Adrenal gland (tissue), 19 donors: ENCODE measurements at places on chromosomes 11 and 22.

GRCh38 chr11:87430821-87431220 is 393.1 kb downstream of the TMEM135 start:
- no peaks in the 10 kb centered on the region for H3K27me3 ChIP-seq
- H3K4me1 ChIP-seq = no peaks in the 10 kb centered on the region
- no peaks in the 10 kb centered on the region for H3K36me3 ChIP-seq
- no peak for DNase-seq
- H3K4me3 ChIP-seq = no peak overlapping the region
- H3K27ac ChIP-seq = no peak overlapping the region

- no peak for DNase-seq
- H3K4me1 ChIP-seq = no peaks in the 10 kb centered on the region
- no peak overlapping the region for H3K27ac ChIP-seq
- no peaks in the 10 kb centered on the region for H3K36me3 ChIP-seq
- no peaks in the 10 kb centered on the region for H3K27me3 ChIP-seq
- no peak overlapping the region for H3K4me3 ChIP-seq
Observed at GRCh38 chr11:73965764-73966121, 14.9 kb downstream of the DNAJB13 start.

DNA sequence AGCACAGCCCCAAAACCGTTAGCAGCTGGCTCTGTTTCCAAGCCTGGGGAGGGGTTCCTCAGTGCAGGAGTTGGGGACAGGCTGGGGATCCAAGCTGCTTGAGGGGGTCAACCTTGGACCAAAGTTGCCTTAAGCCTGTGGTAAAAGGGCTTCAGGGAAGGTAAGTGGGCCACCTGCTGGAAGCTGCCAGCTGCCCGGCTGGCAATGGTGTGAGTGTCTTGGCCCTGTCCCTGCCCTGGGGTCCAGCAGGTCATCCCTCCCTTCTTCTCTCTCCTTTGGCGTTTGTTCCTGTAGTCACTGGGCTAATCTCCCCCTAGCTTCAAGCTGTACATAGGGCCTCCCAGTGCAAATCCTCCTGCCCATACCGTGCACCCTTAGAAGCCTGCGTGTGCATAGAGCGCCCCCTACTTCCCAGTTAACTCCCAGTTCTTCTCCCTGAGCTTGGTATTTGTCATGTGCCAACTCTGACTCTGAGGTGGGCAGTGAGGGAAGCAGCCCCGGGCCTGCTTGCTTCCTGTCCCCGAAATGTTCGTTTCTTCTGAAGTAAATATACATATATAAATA is 4.4 kb downstream of the TMEM258 start:
- peaks cover under 1% of the 10 kb centered on the region for H3K4me1 ChIP-seq
- no peak for DNase-seq
- no peaks in the 10 kb centered on the region for H3K27me3 ChIP-seq
- no peak overlapping the region for H3K4me3 ChIP-seq
- H3K27ac ChIP-seq = no peak overlapping the region

DNA sequence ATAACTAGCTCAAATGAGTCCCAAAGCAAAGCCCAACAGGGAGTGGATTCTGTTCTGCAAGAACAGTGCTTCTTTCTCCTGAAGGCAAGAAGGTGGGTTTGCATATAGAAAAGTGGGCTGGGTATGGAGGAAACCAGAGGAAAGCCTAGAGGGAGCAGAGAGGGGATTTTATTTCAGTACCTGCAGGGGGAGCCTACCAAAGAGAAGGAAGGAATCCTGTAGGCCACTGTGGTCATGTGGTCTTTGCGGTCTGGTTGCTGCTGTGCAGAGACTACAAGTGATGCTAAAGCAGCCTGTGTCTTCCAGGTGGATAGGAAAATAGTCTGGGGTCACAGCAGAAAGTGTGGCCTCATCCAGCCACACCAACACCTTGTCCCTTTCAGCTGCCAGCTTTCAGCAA is 33.2 kb upstream of the ZBTB16 start:
- no peak overlapping the region for H3K4me3 ChIP-seq
- H3K27me3 ChIP-seq = no peaks in the 10 kb centered on the region
- peaks cover 7% of the 10 kb centered on the region for H3K4me1 ChIP-seq
- no peak overlapping the region for H3K27ac ChIP-seq
- H3K36me3 ChIP-seq = no peaks in the 10 kb centered on the region

- H3K27me3 ChIP-seq = no peaks in the 10 kb centered on the region
- H3K4me1 ChIP-seq = no peaks in the 10 kb centered on the region
- no peak overlapping the region for H3K27ac ChIP-seq
- H3K4me3 ChIP-seq = no peak overlapping the region
- no peak for DNase-seq
- H3K36me3 ChIP-seq = no peaks in the 10 kb centered on the region
Observed at GRCh38 chr11:5065027-5065426, 4.3 kb upstream of the OR52E1 start.

DNA sequence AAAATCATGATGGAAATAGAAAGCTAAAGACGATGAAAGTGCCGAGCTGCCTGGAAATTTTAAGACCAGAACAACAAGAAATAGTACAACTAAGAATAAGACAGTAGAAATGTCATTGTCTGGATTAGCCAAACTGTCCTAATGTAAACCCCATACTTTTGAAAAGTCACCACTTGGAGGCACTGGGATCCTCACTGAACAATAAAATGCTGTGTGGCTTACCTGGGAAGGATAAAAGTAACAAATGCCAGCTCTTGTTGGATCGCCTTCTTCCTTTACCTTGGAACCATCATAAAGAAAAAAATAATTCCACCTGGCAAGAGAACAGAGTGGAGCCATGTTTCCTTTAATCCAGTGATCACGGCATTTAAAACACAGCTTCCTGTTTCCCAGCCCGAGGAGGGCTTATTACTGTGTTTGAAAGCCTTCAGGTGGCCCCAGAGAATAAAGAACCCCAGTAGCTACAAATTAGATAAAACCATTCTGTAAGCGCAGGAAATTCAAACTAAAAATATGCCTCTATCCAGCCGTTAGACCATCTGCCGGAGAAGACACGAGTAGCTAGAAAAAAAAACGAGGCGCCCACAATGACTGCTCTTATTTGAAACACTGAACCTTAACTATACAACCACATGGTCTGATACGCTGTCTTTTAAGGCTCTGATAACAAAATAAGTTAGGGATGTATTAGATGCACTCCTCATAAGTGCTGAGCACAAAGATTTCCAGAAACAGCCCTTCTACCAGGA is 4.4 kb downstream of the HPS4 start:
- no peaks in the 10 kb centered on the region for H3K27me3 ChIP-seq
- DNase-seq = no peak
- no peak overlapping the region for H3K27ac ChIP-seq
- peaks cover 34% of the 10 kb centered on the region for H3K36me3 ChIP-seq
- H3K4me1 ChIP-seq = peaks cover 39% of the 10 kb centered on the region
- peak overlapping the region; percentile 23 for H3K4me3 ChIP-seq

DNA sequence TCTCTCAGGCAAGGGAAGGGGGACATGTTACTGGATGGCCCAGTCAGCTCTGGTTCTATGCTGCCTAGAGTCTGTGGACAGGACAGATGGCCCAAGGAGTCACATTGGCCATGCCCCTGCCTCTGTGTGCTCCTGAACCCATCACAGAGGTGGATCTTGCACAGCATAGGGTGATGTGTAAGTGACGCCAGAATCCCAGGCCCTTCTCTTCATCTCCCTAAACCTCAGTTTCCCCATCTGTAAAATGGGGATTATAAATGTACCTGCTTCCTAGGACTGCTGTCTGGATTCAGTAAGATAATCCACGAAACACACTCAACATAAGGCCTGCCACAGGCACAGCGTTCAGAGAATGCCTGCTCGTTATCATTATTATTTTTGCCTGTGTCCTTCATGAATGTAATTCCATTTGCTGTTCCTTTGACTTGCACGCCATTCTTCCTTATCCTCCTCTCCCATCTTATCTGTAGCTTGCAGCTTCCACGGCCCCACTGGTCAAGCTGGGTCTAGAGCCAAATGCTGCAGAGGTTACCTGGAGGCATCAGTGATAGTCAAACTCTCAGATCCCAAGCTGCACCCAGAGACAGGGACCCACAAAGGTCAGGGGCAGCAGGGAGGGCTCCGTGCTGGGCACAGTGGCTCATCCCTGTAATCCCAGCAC is 207.0 kb downstream of the MN1 start:
- no peaks in the 10 kb centered on the region for H3K27me3 ChIP-seq
- DNase-seq = no peak
- no peaks in the 10 kb centered on the region for H3K36me3 ChIP-seq
- no peaks in the 10 kb centered on the region for H3K4me1 ChIP-seq
- no peak overlapping the region for H3K27ac ChIP-seq

DNA sequence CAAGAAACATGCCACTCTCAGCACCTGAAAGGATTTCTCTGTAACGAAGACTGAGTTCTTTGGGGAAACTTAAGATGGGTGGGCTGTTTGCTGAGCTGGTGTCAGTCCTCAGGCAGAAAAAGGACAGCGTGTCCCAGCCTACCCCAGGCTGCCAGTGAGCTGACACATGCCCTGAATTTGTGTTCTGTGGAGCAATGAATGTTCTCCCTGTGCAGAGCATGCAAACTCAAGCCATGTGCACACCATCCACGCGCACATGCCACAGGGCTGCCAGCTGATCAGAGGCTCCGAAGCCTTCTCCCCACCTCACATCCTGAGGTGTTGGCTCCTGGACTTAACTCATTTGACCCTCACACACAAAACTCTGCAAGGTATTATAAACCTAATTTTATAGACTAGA is 104.9 kb downstream of the KCNC1 start:
- no peaks in the 10 kb centered on the region for H3K36me3 ChIP-seq
- no peaks in the 10 kb centered on the region for H3K27me3 ChIP-seq
- no peak overlapping the region for H3K27ac ChIP-seq

GRCh38 chr11:64996327-64996709 is 453 bp downstream of the BATF2 start:
- no peak overlapping the region for H3K27ac ChIP-seq
- H3K4me1 ChIP-seq = peaks cover 16% of the 10 kb centered on the region
- H3K36me3 ChIP-seq = no peaks in the 10 kb centered on the region
- H3K4me3 ChIP-seq = peak overlapping the region; percentile 57
- H3K27me3 ChIP-seq = no peaks in the 10 kb centered on the region

DNA sequence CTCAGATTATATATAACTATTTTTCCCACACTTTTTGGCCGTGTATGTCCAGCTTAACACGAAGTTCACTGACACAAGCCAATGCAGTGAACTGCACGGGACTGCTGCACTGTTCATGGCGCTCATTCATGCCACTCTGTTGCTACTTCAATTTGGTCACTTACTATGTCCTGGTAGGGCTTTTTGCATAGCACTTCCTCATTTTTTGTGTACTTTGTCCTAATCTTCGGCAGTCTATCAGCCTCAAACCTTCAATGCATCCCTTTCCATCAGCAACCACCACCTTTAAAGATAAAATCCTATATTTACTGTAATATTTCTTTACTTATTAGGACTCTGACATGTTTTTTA is 18.7 kb upstream of the ARHGAP32 start:
- DNase-seq = no peak
- peaks cover 36% of the 10 kb centered on the region for H3K4me1 ChIP-seq
- H3K27ac ChIP-seq = no peak overlapping the region
- no peaks in the 10 kb centered on the region for H3K36me3 ChIP-seq
- H3K4me3 ChIP-seq = no peak overlapping the region

DNA sequence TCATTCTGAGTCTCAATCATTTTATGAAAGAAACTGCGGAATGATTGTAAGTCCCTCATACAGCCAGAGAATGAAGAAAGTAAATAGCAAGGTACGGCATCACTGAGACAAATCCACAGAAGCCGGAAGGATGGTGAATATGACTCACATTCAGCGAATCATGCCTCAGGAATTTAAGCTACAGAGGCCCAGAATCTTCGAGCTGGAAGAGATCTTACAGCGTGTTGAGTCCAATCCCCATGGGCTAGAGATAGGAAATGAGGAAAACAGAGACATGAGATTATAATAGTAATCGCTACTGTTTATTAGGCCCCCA is 173.2 kb downstream of the KIF18A start:
- H3K4me3 ChIP-seq = no peak overlapping the region
- no peaks in the 10 kb centered on the region for H3K27me3 ChIP-seq
- no peaks in the 10 kb centered on the region for H3K4me1 ChIP-seq
- no peak for DNase-seq
- no peak overlapping the region for H3K27ac ChIP-seq

DNA sequence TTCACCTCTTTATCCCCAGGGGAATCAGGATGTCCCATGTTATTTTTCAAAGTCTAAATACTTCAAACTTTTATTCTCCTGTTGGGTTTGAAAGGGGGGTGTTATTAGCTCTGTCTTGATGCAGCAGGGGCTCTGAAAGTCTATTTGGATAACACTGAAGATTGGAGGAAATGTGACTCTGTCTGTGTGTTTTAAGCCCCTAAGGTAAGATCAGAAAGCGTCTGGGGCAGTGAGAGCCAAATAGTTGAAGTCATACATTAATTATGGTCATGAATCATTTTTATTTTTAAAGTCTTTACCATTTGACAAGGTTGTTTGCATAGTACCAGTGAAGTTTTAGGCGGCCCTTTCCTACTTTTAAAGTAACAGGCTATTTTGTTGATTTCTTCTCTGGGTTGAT is 139.0 kb downstream of the UVRAG start:
- H3K4me1 ChIP-seq = peaks cover 22% of the 10 kb centered on the region
- H3K27ac ChIP-seq = no peak overlapping the region
- H3K36me3 ChIP-seq = no peaks in the 10 kb centered on the region
- no peaks in the 10 kb centered on the region for H3K27me3 ChIP-seq

DNA sequence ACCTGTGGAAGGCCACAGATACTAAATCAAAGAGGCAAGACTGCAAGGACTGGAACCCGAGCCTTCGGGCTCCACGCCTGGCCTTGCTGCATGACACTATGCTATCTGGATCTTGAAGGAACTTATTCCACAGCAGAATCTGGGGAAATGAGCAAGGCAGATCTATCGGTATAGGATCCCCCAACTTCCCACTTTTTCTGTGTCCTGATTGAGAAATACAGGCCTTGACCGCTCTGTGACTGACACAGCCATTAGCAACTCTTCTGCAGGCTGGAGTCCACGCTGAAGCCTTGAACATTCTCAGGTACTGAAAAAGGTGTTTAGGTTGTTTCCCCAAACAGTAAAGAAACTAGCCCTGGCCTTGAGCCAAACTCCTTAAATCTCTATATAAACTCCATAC is 241.2 kb upstream of the NARS2 start:
- no peak overlapping the region for H3K4me3 ChIP-seq
- DNase-seq = no peak
- no peaks in the 10 kb centered on the region for H3K27me3 ChIP-seq
- no peaks in the 10 kb centered on the region for H3K4me1 ChIP-seq
- no peaks in the 10 kb centered on the region for H3K36me3 ChIP-seq
- H3K27ac ChIP-seq = no peak overlapping the region

GRCh38 chr22:26979294-26979693 is 321.9 kb downstream of the MIAT start:
- peaks cover 3% of the 10 kb centered on the region for H3K27me3 ChIP-seq
- no peak overlapping the region for H3K4me3 ChIP-seq
- no peaks in the 10 kb centered on the region for H3K36me3 ChIP-seq
- DNase-seq = no peak

GRCh38 chr11:125171974-125172373 is 7.4 kb downstream of the PKNOX2 start:
- H3K27me3 ChIP-seq = no peaks in the 10 kb centered on the region
- H3K4me1 ChIP-seq = peaks cover 16% of the 10 kb centered on the region
- H3K36me3 ChIP-seq = no peaks in the 10 kb centered on the region
- DNase-seq = no peak

- H3K27ac ChIP-seq = no peak overlapping the region
- H3K36me3 ChIP-seq = no peaks in the 10 kb centered on the region
- no peaks in the 10 kb centered on the region for H3K27me3 ChIP-seq
Observed at GRCh38 chr11:89447845-89448244, 43.3 kb downstream of the NOX4 start.

- H3K36me3 ChIP-seq = no peaks in the 10 kb centered on the region
- no peak overlapping the region for H3K27ac ChIP-seq
- H3K27me3 ChIP-seq = no peaks in the 10 kb centered on the region
- no peak overlapping the region for H3K4me3 ChIP-seq
Observed at GRCh38 chr11:110362971-110363509, 66.6 kb upstream of the RDX start.

- no peak for DNase-seq
- no peak overlapping the region for H3K4me3 ChIP-seq
- H3K4me1 ChIP-seq = no peaks in the 10 kb centered on the region
- no peaks in the 10 kb centered on the region for H3K36me3 ChIP-seq
Observed at GRCh38 chr22:19505735-19506126, 18.5 kb downstream of the CLDN5 start.
